ENCODE measurements at places on chromosomes 13 and 19.

GRCh38 chr13:93670866-93671265, 444.3 kb downstream of the GPC6 start:
- DNase-seq: no peak

DNA sequence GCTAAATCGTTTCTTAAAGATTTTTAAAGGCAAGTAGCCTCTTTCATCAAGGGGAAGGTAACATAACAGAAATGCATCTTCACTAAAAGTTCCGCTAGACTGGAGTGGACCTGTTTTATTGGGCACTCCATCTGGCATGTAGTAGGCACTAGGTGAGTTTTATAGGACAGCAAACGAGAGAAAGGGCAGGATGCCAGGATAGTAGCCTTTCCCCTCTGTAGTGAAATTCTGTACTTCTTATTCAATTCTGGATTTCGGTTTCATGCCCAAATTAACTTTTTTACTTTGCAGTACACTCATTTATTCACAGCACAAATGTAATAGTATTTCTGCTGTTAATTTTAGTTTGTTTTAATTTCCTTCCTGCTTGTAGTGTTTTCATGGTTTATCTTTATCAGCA, 45.2 kb downstream of the GPR180 start:
- no peak for DNase-seq

DNA sequence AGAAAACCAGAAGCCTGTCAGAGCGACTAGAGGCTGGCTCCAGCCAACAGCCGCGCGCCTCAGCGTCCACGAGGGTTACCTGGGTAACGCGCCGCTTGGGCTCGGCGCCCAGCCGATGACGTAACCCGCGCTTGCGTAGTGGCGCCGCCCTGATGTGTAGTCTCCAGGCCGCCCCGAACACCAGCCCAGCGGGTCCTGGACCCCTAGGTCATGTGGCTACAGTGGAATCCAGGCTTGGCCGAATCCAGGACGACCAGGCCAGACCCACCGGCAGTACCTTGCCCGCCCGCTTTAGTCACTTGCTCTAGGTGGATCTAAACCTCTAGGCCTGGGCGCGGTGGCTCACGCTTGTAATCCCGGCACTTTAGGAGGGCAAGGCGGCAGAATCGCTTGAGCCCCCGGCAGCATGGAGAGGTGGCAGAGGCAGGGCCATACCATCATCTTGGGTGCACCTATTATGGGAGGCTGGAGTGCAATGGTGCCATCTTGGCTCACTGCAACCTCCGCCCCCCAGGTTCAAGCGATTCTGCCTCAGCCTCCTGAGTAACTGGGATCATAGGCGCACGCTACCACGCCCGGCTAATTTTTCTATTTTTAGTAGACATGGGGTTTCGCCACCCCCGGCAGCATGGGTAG, 7.2 kb upstream of the ZNF606 start:
- peak; percentile 26 for DNase-seq

- no peak for DNase-seq
Observed at GRCh38 chr13:84651288-84651687, 769.0 kb upstream of the SLITRK1 start.

DNA sequence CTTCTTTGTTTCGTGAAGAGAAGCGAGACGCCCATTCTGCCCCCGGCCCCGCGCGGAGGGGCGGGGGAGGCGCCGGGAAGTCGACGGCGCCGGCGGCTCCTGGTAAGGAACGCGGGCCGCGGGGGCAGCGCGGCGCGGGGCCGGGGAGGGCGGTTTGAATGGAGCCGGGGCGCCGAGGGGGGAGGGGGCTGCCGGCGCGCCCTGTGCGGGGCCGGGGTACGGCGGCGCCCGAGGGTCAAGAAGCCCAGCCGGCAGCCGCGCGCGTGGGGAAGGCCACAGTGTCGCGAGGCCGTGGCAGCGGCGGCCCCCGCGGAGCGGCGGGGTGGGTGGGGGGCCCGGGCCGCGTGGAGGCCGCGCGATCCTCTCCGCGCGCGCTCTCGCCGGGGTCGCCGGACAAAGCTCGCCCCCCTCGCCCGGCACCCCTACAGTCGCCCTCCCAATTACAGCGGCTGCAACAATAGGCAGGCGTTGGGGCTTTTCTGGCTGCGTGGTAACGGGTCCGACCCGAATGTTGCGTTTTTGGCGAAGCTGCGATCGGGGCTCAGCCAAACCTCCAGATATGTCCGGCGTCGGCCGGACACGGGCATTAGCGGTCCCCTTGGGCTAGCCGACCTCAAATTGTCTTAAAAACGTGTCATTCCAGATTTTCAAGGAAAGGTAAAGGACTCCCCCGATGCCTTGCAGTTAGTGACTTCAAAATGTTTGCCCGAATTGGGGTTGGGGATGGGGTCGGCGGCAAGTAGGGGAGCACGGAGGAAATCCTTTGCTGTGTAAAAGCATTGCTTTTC, 437 bp downstream of the SMARCA4 start:
- peak; percentile 48 for DNase-seq

DNA sequence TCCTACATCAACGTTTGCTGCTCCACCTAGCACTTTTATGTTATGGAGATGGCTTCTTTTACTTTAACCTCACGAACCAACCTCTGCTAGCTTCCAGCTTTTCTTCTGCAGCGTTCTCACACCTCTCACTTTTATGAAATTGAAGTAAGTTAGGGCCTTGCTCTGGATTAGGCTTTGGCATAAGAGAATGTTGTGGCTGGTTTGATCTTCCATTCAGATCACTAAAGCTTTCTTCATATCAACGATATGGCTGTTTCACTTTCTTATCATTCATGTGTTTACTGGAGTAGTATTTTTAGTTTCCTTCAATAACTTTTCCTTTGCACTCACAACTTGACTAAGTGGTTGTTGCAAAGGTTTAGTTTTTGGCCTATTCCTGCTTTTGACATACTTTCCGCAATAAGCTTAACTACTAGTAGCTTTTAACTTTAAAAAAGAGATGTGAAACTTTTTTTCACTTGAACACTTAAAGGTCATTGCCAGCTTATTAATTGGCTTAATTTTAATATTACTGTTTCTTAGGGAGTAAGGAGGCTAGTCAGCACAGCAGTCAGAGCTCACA, 60.0 kb upstream of the SPRY2 start:
- no peak for DNase-seq

- DNase-seq: no peak
Observed at GRCh38 chr13:29721766-29722165, 126.3 kb upstream of the SLC7A1 start.

DNA sequence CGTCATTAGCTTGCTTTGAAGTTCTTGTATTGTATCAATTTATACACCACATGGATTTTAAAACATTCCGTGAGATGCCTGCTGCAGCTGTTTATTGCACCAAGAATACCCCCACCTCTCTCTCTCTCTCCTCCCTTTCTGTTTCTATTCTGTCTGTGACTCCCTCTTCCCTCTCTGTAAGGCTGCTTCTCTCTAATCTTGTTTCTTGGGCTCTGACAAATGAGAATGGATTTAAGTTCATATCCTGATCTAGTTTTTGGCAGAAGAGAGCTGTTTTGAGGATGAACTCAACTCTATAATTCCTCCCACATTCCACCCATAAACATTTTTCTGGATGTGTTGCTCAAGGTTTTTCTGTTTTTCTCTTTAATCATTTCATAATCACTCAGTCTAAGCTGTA, 144.3 kb upstream of the FRY start:
- no peak for DNase-seq

- no peak for DNase-seq
Observed at GRCh38 chr19:6011206-6011605, 33.3 kb upstream of the RANBP3 start.

DNA sequence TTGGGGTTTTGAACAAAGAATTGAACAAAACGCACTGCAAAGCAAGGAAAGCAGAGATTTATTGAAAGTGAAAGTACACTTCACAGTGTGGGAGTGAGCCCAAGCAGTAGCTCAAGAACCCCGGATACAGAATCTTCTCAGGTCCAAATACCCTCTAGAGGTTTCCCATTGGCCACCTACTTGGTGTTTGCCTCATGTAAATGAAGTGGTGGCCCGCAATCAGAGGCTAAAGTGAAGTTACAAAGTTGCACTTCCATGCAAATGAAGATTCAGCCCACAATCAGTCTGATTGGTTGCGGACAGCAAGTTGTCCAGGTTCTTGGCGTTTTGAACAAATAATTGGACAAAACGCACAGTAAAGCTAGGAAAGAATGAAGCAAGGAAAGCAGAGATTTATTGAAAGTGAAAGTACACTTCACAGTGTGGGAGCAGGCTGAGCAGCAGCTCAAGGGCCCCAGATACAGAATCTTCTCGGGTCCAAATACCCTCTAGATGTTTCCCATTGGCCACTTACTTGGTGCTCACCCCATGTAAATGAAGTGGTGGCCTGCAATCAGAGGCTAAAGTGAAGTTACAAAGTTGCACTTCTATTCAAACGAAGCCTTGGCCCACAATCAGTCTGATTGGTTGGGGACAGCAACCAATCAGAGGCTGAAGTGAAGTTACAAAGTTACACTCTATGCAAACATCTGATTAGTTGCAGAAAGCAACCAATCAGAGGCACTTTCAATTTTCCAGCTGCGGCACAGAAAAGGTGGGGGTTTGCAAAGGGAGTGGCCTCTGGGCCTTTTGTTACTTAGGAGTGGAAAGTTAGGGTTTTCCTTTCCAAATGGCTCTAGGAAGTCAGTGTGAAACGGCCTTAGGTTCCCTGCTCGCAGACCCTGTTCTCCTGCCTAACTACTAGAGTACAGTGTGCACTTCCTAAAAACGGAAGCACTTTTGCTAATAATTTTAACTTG, 4.8 kb upstream of the TM9SF2 start:
- DNase-seq: peak; percentile 91

DNA sequence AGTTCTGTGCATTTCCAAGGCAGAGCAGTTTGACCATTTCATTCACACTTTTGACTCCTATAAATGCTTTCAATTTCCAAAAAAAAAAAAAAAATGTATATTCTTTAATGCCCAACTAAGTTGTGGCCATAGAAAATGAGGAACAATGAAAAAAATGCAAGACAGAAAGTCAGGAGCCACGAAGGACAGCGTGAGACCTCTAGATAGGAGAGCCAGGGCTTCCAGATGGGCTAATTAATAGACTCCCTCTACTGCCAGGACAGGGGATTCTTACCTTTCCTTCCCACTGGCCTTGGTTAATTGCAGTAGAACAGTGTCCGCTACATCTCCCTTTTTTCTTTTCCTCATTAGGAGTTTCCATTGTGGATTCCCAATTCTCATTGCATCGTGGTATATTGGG, 8.6 kb downstream of the FPR3 start:
- no peak for DNase-seq

GRCh38 chr13:20699715-20700114, 3.8 kb upstream of the IL17D start:
- DNase-seq: peak; percentile 43

- no peak for DNase-seq
Observed at GRCh38 chr13:51833980-51834379, 11.0 kb downstream of the TMEM272 start.

DNA sequence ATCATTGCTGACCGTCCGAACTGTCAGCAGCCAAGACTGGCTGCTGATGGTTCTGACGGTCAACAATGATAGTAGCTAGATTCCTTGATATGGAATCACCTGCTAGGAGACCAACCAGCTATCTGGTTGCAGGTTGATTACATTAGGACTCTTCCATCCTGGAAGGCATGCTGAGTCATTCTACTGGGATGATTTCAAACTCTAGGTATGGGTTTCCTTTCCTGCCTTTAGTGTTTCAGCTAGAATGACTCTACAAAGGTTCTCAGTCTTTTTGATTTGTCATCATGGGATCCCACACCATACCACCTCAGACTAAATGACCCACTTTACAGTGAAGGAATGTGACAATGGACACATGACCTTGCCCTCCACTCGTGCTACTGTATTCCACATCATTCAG, 138.1 kb upstream of the KL start:
- no peak for DNase-seq

GRCh38 chr13:23899555-23899954, 2.3 kb upstream of the C1QTNF9B start:
- DNase-seq: peak; percentile 19

DNA sequence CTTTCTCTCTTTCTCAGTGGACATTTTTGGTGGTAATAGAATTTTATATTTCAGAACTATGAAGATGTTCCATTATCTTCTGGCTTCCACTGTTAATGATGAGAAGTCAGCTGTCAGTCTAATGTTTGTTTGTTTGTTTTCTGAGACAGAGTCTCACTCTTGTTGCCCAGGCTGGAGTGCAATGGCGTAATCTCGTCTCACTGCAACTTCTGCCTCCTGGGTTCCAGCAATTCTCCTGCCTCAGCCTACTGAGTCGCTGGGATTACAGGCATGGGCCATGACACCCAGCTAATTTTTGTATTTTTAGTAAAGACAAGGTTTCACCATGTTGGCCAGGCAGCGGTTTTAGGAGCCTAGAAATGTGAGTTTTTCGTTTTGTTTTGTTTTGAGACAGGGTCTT, 4.7 kb downstream of the ZNF317 start:
- DNase-seq: no peak

- DNase-seq: peak; percentile 86
Observed at GRCh38 chr19:42281146-42281826, 12.2 kb downstream of the CIC start.

DNA sequence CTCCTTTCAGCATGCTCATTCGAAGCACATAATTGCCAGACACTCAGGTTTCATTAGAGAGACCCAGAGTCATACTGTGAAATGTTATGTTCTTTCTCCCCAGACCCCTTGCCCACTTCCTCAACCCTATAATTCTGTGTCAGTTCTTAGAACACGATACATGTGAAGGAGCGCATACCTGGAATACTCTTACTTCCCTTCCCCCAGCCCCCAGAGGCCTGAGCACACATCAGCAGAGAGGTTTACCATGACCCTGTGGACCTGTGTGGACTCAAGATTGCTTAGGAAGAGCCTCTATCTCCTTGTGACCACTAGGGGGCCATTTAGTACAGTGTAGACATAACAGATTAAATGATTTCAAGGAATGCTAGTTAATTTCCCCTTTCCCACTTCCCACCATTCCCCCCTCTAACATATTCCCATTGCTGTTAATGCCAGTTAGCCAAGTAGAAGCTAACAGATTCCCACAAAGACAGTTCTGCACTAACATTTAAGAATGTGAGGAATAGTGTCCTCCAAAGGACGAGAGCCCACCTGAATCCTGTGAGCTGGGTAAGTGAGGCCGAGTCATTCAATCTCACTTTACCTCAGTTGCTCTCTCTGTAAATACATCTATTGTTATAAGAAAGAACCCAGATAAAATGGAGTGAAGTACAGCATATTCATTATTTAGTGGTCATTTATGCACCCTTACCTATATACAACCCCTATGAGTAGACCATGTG, 154.2 kb upstream of the MAB21L1 start:
- DNase-seq: peak; percentile 3

- no peak for DNase-seq
Observed at GRCh38 chr13:111177081-111177711, 62.1 kb downstream of the ARHGEF7 start.

DNA sequence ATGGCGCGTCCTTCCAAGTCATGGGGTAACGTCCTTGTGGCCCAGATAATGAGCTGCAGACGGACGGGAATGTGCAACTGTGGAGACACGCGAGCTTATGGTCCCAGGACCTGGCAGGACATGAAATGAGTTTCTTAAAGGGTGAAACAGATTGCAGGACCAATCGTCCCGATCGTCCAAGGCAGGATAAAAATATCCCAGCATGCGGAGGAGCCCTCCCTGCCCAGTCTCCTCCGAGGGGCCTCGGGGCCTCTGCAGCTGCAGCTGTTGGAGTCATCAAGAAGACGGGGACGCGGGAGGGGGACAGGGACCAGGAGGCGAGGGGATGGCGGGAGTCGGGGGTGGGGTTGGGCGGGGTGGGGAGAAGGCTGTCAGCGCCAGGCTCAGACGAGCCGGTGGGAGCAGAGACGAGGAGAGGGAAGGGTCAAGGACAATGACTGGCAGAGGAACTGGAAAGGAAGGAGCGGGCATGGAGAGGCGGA, 14.4 kb upstream of the GARIN5A start:
- no peak for DNase-seq
